ENCODE measurements at places on chromosomes 5 and 9.

DNA sequence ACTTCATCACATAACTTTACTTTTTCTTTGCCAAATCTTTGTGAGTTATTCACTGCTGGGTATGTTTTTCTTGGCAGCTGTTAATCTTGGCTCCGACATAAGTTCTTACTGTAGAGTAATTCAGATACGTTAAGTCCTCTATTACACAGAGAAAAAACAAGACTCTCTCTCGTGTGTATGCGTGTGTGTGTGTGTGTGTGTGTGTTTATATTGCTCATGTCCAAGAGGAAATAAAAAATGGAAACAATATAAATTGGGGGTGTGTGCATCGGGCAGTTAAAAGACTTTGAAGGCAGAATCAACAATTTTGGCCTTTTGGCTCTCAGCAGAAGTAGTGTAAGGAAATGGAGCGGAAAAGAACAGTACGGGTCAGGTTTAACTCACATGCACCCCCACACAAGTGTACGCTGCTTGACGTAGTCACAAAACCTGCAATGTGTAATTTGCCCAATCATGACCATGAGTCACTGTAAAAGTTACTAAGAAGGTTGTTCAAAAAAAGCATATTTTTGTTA is 67.2 kb upstream of the IFNE start:
- no peak for DNase-seq

- no peak for DNase-seq
These were observed 421.6 kb downstream of the ANXA1 start for GRCh38 chr9:73573235-73573634.

GRCh38 chr9:123456011-123456410 is 100.0 kb downstream of the CRB2 start:
- no peak for DNase-seq

- DNase-seq = no peak
These were observed 187.6 kb downstream of the COMMD10 start for GRCh38 chr5:116272281-116272941.

- no peak for DNase-seq
These were observed 45.0 kb upstream of the CDKN2B start for GRCh38 chr9:22054076-22054475.

GRCh38 chr5:133696006-133696584 is 83.8 kb upstream of the FSTL4 start:
- DNase-seq = no peak

GRCh38 chr5:80064124-80064523 is 29.0 kb downstream of the THBS4 start:
- DNase-seq = no peak

- DNase-seq = no peak
These were observed 893.5 kb upstream of the NUDT12 start for GRCh38 chr5:104456122-104456521.

- no peak for DNase-seq
These were observed 10.3 kb upstream of the CRHBP start for GRCh38 chr5:76942581-76942980.

DNA sequence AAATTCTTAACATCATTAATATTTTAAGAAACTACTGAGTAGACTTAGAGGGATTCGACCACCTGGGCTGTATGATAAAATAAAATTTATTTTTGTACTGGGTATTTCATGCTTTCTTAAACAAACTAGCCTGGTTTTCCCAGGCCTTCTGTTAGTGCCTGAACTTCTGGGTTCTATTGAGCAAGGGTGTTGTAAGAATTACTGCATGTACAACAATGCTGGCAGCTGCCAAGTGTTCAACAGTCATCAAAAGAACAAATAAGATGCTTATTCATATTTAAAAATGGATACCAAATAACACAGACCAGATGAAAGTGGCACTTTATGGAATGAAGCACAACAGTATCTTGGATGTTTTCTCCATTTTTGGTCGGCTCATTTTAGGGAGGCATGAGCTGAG is 123.2 kb upstream of the FBXL7 start:
- no peak for DNase-seq

- DNase-seq = no peak
These were observed 578.0 kb downstream of the EFNA5 start for GRCh38 chr5:107092695-107093094.

DNA sequence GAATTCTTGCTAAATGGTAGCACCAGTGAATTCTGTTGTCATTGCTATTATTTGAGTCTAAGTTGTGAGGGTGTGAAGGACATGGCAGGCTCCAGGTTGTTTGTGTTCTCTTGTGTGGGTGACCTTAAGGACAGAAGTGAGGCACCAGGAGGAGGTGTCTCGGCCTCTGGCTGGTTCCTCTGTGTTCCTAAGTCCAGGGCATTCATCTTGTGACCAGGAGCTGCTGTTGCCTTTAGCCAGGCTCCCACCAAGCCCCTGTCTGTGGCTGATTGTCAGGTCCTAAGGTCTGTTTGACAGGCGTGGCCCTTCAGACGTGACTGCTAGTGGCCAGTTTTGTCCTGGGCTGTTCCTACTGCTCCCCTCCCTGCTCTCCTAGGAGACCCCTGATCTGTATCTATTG is 89.4 kb downstream of the ANGPTL2 start:
- DNase-seq = no peak

- DNase-seq = no peak
These were observed 156.1 kb upstream of the DAB2 start for GRCh38 chr5:39580702-39581453.

GRCh38 chr9:26131886-26132285 is 453.6 kb upstream of the TUSC1 start:
- DNase-seq = no peak
